ENCODE measurements at places on chromosomes 2 and 18. TPM values are rescaled to one million over a fixed set of nuclear protein-coding genes. Genes with fewer than 3 reads are reported as not detected.

The BCL11A gene
- total RNA-seq, result not detected

The SP5 gene
- total RNA-seq, result 2.1 TPM

The HOXD8 gene
- 11.6 TPM for total RNA-seq

The CABYR gene
- 16.3 TPM for total RNA-seq

The SPP2 gene
- not detected for total RNA-seq

The CFAP65 gene
- total RNA-seq, result 0.26 TPM

The GAL3ST2 gene
- total RNA-seq, result not detected

The IL36B gene
- total RNA-seq, result not detected

GRCh38 chr18:57440331-57441070, 5.3 kb downstream of the ONECUT2 start:
- no peak for DNase-seq

DNA sequence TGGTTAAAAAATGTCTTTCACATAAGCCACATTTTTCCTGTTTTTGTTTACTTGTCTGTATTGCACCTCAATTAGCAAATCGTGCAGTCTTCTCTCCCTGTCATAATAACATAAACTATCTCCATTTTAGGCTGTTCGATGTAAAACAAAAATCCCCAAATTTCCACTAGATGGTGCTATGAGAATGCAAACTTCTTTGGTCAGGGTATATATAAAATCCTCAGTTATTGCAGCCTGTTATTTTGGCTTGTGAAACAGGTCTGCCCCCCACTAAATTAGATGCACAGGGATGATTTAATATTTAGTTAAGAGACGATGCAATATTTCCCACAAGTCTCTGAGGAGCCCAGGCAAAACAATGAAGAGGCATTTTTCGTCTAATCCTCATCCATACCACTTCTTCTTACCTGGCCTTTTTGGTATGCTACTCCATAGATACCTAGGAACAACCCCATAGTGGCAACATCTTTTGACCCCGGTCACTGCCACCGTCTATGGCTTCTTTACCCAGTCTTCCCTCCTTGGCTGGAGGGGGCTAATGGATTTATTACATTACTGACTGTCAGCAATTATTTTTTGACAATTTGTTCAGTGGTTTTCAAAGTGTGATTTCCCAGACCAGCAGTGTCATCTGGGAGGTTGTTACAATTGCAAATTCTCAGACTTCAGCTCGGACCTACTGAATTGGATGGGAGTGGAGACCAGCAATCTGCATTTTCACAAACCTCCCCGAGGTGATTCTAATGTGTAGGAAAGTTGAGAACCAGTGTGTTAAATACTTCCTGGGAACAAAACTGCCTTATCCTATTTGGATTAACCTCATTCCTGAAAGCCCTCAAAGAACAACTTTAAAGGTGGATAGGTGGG, 117.4 kb upstream of the CWC22 start:
- DNase-seq, result peak; percentile 60

DNA sequence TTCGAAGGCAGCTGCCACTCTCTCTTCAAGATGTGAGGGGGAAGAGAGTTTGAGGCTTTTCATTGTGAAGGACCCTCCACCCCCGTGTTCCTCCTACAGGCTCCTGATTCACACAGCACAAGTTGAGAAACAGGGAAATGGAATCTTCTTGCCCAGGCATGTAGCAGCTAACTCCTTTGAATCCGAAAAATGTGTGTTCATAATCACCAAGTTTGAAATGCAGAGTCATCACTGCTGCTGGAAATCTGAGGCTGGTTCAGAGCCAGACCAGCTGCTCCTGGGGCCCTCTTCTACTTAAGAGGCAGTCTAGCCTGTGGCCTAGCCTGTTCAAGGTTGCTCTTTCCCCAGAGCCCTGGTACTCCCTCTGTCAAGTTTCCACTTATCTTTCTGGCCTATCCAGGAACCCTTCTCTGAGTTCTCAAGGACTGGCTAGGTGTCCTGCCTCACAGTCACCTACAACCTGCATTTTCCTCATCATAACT, 166.4 kb downstream of the TMEM247 start:
- DNase-seq, result no peak

- no peak for DNase-seq
These were observed 3.5 kb downstream of the SLC40A1 start for GRCh38 chr2:189577121-189577520.

DNA sequence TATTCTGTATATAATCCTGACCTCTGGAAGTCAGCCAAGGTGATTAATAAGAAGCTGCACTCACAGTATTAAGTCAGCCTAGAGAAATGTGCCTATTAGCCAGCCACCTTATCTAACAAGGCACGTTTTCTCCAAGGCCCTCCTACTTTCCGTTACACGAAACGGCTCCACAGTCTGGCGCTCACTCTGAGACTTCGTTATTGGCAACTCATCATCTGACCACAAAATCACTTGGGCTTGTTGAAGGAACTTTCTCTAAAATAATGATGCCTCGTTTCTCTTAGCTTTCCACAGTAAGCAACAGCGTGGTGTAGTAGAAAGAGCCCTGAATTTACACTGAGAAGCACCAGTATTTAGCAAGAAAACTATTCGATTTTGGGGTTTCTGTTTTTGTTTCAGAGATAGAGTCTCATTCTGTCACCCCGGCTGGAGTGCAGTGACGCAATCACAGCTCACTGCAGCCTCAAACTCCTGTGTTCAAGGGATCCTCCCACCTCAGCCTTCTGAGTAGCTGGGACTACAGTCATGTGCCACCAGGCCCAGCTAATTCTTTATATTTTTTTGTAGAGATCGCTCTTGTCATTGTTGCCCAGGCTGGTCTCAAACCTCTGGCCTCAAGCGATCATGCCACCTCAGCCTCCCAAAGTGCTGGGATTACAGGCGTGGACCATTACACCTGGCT, 53.6 kb upstream of the SLC14A1 start:
- DNase-seq, result no peak

GRCh38 chr2:28021898-28022297, 131.4 kb downstream of the BABAM2 start:
- no peak for DNase-seq

DNA sequence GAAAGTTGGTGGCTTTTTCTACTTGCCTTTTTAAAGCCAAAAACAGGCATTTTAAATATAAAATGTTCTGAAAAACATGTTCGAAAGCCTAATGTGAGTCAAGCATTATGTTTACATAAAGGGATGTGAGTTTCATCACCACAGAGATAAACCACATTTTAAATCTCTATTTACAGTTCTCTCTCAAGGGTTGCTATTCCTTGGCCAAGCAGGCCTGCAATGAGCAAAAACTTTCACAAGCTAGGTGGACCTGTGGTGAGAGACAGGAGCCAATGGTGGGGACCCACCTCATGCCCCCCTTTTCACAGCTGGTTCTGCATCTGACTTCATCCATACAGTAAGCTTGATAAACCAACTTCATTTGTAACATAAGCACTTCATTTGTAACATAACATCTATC, 65.1 kb downstream of the CUL3 start:
- DNase-seq, result no peak

DNA sequence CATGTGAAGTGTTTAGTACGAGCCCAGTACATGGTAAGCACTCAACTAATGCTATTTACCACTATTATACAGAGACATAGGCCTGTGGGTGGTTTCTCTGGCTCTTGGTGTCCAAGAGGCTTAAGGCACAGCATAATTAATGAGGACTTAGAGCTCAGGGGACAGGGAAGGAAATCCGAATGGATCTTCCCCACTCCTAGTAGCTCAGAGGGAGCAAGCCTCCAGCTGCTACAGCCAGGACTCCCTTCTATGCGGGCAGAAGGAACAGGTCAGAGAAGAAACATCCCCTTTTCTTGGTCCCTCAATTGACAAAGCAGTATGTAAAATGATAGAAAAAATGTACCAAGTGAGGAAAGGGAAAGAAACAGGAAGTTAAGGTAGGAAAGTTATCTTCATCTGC, 261.3 kb upstream of the STON1 start:
- DNase-seq, result no peak

GRCh38 chr18:72378016-72378415, 166.1 kb downstream of the CBLN2 start:
- peak; percentile 4 for DNase-seq

DNA sequence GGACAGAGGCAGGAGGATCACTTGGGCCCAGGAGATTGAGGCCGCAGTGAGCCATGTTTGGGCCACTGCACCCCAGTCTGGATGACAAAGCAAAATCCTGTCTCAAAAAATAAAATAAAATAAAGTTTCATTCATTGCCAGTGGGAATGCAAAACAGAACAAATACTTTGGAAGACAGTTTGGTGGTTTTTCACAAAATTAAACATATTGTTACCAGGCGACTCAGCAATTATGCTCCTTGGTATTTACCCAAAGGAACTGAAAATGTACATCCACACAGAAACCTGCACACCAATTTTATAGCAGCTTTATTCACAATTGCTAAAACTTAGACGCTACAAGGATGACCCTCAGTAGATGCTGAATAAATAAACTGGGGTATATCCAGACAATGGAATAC, 35.8 kb downstream of the FOSL2 start:
- DNase-seq, result no peak

DNA sequence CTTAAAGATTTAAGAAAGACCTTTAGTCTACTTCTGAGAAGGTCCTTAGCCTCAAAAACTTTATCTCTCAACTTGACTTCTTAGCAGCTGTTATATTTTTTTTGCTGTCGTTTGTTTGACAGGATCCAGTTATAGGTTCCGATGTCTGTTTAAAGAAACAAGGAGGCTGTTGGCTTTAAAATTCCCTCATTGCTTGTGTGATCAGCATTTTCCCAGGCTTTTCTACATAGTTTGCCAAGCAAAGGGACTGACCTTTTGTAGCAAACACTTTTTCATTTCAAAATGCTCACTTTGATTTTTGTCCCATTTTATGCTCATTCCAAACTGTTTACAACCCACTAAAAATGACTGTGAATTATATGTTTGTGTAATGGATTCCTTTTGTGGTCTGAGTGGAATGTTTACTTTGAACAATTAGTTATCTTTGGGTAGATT, 394.9 kb downstream of the ARHGAP15 start:
- DNase-seq, result peak; percentile 22

- peak; percentile 81 for DNase-seq
These were observed 33.5 kb upstream of the IL37 start for GRCh38 chr2:112877423-112877822.

Data from A172 (cell line).